ENCODE measurements at places on chromosomes 12 and 14.

DNA sequence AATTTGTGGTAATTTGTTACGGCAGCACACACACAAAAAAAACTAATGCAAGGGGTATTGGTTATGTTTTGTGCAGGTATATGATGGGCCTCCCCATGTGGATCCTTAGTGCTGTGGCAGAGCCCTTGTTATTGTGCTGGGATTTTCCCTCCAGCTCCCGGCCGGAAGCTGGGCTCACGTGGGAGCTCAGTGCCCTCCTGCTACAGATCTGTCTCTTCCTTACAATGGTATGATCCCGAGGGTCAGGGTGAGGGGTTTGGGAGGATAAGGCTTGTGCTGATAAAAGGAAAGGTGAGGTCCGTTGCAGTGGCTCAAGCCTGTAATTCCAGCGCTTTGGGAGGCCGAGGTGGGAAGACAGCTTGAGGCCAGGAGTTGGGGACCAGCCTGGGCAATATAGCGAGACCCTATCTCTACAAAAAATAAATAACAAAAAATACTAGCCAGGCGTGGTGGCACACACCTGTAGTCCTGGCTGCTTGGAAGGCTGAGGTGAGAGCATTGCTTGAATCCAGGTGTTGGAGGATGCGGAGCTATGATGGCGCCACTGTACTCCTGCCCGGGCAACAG, 861 bp upstream of the SLC48A1 start:
- DNase-seq: no peak

GRCh38 chr14:22386924-22387775, 201.9 kb downstream of the DAD1 start:
- peak; percentile 27 for DNase-seq

- DNase-seq: peak; percentile 25
These were observed 624 bp upstream of the PWP1 start for GRCh38 chr12:107684990-107685359.

DNA sequence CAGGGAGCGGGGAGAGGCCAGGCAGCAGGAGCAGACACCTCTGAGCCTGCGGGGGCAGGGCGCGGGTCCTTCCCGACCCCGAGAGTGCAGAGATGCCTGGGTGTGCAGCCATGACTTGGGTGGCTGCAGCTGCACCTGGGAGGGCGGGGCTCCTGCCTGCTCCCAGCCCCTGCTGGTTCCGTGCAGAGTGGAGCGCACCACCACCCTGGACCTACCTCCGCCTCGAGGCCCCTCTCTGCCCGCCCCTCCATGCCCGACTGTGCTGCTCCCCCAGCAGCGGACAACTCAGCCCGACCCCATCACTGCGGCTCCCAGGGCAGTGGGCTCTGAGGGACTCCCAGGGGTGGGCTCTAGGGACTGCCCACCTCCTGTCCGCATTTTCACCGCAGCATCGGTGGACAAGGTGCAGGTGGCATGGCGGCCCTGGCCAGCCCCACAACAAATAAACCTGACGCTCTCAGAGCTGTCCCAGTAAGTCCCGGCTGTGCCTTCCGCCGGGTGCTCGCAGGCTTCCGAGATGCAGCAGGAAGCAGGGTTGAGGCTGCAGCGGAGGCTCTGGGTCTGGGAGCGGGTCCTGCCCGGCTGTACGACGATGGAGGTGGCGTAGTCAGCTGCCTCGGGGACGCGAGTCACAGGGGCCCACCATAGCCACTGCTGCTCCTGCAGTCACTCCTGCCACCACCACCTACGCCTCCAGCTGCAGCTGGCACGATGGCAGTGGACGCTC, 392.0 kb upstream of the CCDC196 start:
- DNase-seq: no peak

- DNase-seq: no peak
These were observed 26.0 kb downstream of the LRP6 start for GRCh38 chr12:12240662-12241340.

DNA sequence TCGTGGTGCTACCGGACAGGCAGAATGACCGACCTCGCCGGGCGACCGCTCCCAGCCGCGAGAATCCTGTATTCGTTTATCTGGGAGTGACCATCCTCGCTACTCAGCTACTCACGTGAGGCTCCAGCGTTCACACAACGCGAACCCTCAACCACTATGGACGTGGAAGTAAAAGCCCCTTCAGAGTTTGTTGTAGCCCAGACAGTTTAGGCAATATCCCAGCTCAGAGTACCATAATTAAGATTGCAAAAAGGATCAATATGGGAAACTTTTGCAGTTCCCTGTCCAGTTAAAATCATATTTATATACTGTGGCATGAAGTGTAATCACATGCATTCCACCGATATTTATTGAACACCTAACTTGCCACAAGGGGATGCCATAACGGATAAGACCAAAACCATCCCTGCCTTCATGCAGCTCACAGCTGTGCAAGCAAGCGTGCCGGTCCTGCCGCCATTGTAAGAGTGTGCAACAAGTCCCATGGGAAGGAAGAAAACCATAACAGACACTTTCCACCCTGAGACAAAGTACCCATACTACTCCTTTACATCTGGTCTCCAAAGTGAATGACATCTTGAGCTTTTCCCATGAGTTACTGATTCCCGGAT, 938 bp upstream of the MAX start:
- DNase-seq: no peak

GRCh38 chr14:53218161-53218560, 65.0 kb upstream of the DDHD1 start:
- no peak for DNase-seq

- peak; percentile 62 for DNase-seq
These were observed 56.1 kb downstream of the APAF1 start for GRCh38 chr12:98701166-98701565.

- DNase-seq: no peak
These were observed 80.1 kb upstream of the PDZRN4 start for GRCh38 chr12:41108032-41108431.

- DNase-seq: no peak
These were observed 138.3 kb downstream of the EGLN3 start for GRCh38 chr14:33812601-33813000.

DNA sequence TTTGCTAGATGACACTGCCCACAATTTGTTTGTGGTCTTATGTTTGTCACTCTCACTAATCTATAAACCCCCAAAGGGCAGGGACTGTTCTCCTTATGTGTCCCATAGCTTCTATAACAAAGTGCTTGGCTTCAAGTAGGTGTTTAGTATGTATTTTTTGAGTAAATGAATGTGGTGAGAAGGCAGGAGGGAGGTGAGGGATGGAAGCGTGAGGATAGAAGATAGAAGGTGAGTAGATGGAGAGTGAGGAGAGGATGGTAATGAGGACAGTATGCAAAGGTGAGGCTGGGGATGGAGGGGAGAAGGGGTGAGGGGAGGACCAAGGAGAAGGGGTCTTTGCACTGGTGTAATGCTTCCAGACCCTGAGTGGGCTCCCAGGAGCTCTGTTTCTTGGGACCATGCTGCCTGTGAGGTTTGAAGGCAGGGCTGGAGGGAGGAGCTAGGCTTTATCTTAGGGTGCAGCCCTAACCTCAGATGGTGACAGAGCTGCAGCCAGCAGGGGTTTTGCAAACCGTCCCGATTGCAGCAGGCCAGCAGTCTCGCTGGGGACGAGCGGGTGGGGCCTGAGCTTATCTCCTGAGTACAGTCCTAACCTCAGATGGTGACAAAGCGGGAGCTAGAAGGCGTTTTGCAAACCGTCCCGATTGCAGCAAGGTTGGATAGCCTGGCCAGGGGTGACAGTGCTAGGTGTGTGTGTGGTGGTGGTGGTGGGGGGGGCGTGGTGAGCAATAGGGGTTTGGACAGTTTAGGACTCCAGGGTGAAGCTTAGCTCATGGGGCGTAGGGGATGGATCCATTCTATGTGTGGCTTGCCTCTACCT, 6.5 kb downstream of the CEBPE start:
- no peak for DNase-seq

GRCh38 chr12:22312336-22312735, 22.2 kb downstream of the ST8SIA1 start:
- no peak for DNase-seq

- no peak for DNase-seq
These were observed 2.8 kb downstream of the LRRC74A start for GRCh38 chr14:76829013-76829365.

- no peak for DNase-seq
These were observed 17.2 kb downstream of the CALCOCO1 start for GRCh38 chr12:53710091-53710490.

DNA sequence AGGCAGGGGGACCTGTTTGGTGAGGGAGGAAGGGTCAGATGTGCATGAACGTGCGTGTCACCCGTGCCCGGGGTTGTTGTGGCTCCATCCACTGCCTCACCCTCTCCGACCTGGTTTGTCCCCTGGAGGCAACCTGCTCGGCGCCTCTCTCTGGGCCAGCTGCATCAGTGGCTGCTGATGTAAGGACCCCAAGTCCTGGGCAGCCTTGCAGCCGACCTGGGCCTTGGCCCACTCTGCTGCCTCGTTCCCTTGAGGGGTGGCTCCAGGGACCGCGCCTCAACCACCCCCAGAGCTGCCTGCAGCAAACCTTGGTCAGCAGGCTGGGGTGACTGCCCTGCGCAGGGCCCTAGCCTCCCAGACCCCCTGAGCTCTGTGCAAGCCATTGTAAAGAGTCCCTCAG, 351.7 kb downstream of the TMEM121 start:
- no peak for DNase-seq

DNA sequence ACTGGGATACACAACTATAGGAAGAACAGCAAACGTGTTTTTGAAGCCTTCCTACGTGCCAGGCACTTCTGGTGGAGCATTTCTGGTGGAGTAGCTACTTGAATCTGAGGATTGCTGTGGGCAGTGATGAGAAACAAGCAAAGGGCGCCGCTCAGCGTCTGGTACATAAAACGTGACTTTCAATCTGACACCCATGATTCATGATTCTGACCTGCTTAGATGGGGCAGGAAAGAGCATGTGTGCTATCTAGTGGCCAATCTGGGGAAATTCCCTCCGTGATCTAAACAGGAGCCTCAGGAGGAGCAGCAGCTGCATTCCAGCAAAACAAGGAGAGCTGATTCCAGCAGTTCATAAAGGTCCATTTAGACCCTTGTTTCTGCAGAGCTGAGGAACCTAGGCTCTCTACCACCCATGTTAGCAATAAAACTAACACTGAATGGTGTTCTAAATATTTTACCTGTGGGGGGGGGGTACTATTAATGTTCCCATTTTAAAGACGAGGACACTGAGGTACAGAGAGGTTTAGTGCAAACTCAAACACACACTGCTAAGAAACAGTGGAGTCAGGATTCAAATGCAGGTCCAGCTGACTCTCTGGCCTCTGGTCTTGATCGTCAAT, 37.8 kb downstream of the PAH start:
- DNase-seq: peak; percentile 96

DNA sequence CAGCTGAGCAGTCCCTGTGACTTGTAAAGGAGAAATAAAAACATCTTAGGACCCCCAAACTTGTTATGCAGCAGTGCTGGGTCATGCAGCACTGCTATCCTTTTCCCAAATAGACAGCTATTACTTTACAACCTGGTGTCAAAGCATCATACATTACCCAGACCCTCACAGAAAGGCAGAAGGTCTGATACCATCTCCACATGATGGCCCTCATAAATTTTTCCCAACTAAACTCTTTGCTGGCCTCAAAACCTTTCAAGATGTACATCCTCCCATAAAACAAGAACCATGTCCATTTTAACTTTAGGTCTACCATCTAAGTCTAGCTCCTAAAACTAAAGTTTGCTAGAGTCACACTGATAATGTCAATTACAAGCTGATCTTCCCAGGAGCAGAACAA, 8.7 kb upstream of the RESF1 start:
- DNase-seq: no peak

- no peak for DNase-seq
These were observed 26.4 kb downstream of the SFSWAP start for GRCh38 chr12:131737150-131737827.

DNA sequence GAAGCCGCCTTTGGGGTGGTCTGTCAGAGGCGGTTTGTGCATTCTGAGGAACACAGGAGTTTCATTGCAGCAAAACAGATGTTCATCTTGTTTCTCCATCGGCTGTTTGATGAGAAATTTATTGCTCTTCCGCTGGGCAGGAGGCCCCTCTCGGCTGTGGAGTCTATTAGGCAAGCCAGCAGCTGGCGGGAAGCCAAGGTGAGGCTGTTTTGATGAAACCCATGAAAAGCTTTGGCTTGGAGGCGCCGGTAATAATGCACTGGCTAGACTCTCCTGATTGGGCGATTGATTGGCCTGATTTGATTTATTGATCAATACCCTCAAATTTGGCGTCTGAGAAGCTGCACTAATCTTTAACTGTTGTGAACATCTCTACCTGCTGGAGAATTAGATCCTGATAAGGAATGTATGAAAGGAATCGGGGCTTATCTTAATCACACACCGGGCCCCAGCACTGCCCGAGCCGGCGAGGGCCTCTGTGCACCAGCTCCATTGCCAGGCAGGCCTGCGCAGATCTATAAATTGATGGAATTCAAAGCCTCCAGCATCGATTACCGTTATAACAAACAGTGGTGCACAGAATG, 187.7 kb downstream of the PHETA1 start:
- DNase-seq: no peak

DNA sequence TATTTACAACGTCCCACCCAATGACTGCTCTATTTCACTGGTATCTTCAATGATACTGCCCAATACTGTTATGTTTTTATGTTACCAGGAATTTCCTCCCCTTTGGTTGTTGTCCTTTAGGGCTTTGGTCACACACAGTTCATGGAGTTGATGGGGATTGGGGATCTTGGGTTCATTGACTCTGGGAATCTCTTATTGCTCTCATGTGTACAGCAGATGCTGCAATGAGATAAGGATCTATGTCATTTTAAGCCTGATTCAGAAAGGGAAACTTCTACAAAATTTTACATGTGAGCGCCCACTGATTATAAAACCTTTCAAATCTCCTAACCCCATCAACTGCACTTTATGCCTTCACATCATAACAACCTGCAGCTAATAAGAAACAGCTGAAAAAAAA, 67.2 kb downstream of the FAR2 start:
- DNase-seq: no peak

GRCh38 chr14:26841326-26841725, 243.5 kb upstream of the NOVA1 start:
- DNase-seq: no peak

- DNase-seq: no peak
These were observed 111.9 kb downstream of the LRRK2 start for GRCh38 chr12:40336573-40337199.

DNA sequence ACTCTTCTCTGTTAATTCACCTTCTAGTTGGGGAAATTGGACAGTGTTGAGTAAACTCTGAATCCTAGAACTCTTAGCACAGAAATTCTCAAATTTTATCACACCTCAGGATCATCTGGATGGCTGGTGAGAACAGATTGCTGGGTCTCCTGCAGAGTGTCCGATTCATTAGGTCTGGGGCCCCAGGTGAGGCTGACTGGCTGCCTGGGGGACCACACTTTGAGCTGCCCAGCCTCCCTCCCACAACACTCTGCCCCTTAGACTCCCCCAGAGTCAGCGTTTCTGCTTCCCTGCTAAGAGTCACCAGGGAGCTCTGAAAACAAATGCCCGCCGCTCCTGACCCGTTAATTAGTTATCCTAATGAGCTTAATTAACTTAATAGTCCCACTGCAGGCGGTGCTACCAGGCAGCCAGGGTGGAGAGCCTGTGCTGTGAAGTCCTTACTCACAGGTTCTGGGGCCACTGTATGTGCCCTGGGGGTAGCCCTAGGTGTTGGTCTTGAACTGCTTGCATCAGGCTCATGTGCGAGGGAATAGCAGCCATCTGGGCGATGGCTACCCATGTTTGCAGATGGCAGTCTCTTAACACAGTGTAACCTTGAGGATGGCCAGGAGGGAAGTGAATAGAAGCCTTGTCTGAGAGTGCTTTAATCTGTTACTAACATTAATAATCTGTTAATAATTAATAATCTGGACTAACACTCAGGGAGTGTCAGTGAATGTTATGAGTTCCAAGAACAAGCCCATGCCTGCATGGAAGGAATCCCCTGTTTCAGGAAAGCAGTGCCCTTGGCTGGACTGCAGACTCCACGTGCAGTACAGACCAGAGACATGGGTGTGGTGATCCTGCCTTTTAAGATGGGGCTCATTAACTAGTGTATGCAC, 35.6 kb downstream of the AACS start:
- DNase-seq: no peak

All from NCI-H2029 treated with DMSO at 0.1 percent for 48 hours (cell line).